Inflammatory macrophage (primary cell): ENCODE measurements at places on chromosomes 2 and 18.
A peak's percentile ranks its signal among the peaks of the same experiment; 100 is the strongest.

DNA sequence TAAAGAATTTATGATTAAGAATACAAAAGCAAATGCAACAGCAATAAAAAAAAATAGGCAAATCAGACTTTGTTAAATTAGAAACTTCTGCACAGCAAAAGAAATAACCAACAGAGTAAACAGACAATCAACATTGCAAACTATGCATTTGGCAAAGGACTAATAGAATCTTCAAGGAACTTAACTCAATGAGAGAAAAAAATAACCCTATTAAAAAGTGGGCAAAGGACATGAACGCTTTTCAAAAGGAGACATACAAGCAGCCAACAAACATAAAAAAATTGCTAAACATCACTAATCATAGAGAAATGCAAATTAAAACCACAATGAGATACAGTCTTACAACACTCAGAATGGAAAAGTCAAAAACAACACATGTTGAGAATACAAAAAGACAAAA is 166.0 kb upstream of the DSEL start:
- no peak for DNase-seq

DNA sequence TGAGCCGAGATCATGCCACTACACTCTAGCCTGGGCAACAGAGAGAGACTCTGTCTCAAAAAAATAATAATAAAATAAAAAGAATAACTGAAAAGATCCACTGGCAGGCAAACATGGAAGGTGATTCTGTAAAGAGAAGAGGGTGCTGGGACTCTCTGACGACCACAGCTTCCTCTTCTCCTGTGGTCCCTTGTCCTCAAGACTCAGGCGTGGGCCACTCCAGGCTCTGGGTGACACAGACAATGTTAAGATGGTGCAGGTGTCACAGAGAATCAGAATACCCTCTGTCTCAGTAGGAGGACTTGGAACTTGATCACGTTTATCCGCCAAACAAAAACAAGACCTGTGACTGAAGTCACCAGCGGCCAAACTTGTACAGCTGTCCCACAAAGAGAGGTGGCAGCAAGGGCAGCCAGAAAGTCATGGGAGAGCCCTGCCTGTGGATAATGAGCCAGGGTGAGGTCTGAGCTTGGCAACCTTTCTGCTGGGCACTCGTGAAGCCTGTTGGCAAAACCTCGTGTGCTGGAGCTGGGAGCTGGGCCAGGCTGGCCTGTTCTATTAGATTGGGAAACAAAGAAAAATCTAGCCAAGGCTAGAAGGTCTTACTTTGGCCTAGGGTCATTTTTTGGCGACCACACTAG is 76.4 kb upstream of the ITGA6 start:
- peak; percentile 58 for DNase-seq

- no peak for DNase-seq
Measured at GRCh38 chr2:173909846-173910245, 55.3 kb downstream of the SP3 start.

- no peak for DNase-seq
Measured at GRCh38 chr2:10892796-10893350, 18.9 kb upstream of the KCNF1 start.

GRCh38 chr2:224820283-224820991 is 104.3 kb upstream of the CCDC195 start:
- DNase-seq, result no peak

GRCh38 chr2:238003234-238004031 is 36.6 kb downstream of the UBE2F start:
- no peak for DNase-seq

- DNase-seq, result peak; percentile 76
Measured at GRCh38 chr2:238098901-238099713, 1.0 kb upstream of the ESPNL start.

DNA sequence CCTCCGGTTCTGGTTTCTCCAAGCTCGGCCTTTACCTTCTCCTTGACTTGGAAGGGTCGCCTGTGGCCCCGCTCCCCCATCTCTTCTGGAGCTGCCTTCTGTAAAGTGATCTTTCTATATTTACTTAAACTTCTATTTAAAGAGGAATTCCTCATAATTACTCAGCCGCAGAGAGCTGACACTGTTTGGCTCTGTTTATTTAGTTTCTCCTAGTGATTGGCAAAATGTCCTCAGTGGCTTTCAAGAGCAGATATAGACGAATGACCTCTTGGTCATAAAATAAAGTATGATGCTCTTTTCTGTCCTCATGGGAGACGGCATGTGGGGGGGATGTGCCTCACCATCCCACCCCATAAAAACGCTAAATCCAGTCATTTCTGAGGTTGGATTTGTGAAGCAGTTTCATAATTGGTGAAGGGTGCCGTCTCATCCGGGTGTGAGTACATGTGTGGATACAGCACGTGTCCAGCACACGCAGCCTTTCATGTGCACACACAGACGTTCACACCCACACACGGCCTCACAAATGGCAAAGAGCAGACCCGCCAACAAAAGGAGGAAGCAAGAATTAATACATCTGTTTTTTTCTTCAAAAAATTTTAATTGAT is 43.4 kb upstream of the SMAD7 start:
- DNase-seq, result peak; percentile 87

GRCh38 chr2:2845806-2846315 is 514.8 kb upstream of the MYT1L start:
- DNase-seq, result no peak

DNA sequence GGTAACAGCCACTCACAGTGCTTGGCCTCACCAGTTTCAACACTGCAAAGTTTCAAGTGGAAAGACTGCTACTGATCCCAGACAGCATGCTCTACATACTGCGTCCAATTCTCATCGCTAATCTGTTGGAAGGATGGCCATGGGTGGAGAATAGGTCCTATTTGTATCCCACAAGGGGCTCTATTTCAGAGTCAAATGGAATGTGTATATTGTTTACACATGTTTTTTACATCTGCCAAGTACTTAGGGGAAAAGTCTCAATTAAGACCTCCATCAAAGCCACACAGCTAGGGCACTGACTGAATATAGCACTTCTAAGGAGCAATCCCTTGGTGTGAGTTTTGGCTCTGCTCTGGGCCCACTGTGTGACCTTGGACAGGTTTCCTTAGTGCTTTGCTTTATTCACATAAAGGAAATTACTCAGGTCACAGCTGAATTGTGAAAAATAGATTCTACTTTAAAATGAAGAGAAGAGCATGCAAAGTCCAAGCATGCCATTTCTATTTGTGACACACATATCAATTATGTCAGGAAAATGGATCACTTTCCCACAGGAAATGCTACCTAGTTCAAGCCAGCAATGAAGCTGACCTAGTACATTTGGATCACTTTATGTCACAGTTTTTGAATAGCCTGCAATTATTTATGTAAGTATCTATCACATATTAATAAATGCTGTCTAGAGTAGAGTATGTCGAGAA is 112.9 kb upstream of the STK17B start:
- no peak for DNase-seq

DNA sequence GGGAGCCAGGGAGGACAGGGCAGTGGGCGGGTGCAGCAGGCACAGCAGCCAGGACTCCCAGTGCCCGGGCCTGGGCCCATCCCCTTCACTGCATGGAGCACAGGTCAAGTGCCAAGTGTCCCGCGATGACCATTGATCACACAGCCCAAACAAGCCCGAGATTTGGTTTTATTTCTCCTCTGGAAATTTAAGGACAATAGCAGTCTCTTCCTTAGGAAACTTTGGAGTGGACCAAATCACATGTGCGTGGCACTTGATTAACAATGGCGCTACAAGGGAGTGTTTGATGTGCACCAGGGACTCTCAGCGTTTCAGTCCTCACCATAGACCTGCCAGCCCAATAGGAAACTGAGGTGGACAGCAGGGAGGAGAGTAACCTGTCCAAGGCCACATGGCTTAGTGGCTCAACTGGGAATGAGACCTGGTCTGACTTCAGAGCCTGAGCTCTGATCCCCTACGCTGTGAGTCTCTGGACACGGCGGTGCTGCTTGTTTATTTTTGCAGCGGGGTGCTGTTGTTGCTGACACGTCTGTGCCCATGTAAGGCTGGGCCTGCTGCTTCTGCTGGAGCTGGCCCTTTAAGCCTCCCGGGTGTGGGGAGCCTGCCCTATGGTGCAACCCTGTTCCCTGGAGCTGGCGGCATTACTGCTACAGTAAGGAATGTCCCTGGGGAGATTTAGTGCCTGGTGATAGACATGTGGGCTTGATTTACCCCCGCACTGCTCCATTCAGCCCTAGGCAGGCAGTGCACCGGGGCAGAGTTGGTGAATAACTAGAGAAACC is 194.2 kb downstream of the INHBB start:
- no peak for DNase-seq

DNA sequence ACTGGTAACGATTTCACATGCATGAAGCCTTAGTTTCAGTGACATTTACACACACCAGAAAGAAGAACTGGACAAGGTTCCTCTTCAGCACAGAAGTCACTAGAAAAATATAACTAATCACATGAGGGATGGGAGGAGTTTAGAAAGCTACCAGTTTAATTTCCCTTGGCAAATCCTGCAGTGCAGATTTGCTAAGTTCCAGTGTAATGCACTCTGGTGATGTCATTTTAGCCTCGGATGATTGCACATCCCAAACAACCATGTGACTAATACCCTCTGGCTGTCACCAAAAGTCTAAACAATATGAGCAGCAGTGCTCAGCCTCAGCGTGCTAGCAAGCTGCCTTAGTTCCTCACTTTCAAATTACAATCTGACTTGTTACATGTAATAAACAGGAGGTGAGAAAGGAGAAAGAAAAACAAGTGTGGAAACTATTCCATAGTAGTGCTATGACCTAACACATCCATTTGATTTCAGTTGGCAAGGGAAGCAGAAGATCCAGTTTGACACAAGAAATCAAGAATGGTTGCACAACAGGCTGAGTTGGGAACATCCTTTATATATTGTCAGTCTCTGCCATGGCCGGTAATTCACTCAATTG is 35.3 kb upstream of the PPP1CB start:
- peak; percentile 97 for DNase-seq

DNA sequence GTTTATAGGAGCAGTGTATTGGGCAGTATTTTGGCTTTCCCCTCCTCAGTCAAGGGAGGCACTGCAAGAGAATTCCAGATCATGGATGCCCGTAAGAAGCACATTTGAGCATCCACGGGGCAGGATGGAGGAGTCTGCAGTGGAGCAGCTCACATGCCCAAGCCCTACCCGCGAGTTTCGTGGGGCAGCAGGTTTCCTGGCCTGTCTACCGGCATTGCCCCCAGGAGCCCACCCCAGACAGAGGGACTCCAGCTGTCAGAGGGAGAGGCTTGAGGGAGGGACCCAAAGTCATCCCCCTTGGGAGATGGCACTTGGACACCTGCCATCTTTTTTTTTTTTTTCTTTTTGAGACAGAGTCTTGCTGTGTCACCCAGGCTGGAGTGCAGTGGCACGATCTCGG is 31.3 kb downstream of the TMEM177 start:
- DNase-seq, result no peak

DNA sequence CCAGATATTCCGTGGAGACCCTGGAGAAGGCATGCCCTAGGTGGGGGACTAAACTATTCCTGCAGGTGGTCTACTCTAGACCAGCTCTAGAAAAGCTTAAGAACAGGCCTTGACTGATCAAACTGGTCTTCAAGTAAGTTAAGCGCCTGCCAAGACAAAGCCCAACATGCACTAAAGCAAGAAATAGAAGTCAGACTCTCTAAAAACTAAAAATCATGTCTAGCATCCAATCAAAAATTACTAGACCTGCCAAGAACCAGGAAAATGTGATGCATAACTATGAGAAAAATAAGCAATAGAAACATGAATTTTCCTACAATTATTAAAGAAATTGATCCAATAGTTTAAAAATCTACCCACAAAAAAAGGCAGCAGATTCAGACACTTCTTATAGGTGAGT is 13.6 kb downstream of the KIF1A start:
- no peak for DNase-seq

- no peak for DNase-seq
Measured at GRCh38 chr2:238505119-238505891, 78.6 kb downstream of the ASB1 start.

DNA sequence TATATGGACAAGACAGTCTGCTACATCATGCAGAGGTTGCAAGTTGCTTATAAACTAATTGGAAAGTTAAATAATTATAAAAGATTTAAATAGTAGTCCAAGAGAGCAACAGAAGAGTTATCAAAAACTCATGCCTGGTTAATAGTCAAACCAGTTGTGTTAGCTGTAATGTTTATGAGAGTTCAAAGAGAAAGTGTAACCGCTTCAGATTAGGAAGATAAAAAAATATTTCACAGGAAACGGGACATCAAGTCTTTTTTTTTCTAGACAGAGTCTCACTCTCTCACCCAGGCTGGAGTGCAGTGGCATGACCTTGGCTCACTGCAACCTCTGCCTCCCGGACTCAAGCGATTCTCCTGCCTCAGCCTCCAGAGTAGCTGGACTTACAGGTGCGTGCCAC is 34.6 kb upstream of the RNF125 start:
- DNase-seq, result no peak

GRCh38 chr2:33636001-33636400 is 36.9 kb upstream of the FAM98A start:
- DNase-seq, result no peak

DNA sequence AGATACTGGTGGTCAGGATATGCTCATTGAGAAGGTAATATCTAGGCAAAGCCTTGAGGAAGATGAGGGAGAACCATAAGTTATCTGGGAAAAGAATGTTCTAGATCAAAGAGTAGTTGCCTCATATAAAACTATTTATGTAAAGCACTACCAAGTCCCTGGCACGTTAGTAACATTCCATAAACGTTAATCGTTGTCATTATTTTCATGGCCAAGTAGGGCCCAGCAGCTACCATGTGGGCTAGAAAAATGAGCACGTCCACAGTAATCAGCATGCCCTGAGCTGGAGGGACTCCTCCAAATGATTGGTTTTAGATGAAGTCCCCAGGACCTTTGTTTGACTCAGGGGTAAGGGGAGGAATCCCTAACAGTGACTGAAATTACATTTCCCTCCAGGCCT is 32.7 kb upstream of the AFTPH start:
- no peak for DNase-seq

GRCh38 chr2:53969968-53970723 is 647 bp downstream of the PSME4 start:
- peak; percentile 38 for DNase-seq

- DNase-seq, result no peak
Measured at GRCh38 chr2:15560140-15560987, 770 bp downstream of the NBAS start.

- no peak for DNase-seq
Measured at GRCh38 chr2:152330235-152330866, 4.6 kb upstream of the FMNL2 start.

DNA sequence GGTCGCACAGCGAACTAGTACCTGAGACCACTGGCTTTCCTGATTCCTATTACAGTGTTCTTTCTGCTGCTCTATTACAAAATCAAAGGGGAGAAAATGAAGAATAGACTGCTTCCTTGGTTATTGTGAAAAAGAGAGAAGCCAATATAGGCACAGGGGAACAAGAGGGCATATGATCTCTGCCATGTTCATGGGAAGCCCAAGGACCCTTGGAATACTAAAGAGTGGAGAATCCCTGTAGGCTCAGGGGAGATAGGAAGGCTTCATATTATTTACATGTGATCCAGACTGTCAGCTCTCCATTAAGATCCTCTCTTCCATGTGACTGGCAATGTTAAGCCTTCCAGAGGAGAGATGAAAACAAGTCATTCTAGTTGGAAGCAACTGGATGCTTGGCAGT is 135.7 kb upstream of the MYCN start:
- no peak for DNase-seq
